Right renal pelvis (tissue), 4 donors: ENCODE measurements at places on chromosomes 12 and 14.

DNA sequence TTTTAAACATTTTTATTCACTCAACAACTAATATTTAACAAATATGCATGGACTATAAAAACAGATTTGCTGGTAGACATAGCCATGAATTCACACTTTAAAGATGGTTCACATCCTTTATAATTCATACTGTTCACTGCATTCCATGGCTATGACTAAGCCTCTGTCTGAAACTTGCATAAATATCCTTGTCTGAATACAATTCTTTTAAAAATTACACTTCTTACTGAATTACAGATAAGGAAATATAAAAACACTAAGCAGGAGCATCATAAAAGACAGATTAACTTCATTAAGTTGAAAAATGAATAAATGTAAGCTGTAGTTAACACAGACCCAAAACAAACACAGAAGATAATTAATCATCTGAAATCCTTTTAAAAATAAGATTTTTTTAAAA lies 53.8 kb downstream of the GXYLT1 start:
- no peak for DNase-seq

DNA sequence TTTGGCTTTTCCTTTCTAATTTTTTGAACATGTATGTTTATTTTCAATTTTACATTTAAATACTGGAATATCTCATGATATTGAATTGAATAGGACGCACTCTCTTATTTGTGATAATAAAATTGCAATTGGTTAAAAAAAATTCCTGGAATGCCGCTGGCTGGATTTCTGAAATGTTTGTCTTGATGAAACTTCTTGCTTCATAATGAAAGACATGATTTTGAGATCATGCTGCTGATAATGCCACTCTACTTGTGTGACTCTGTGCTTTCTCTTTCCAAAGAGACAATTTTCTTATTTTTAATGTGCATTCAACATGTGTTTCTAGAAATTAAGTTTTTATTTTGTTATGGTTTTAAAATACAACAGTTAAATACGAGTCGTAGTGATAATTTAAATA lies 465.7 kb upstream of the FAR2 start:
- no peak for DNase-seq

GRCh38 chr12:75853626-75854025 lies 177.9 kb downstream of the PHLDA1 start:
- no peak for DNase-seq

- no peak for DNase-seq
Measured at GRCh38 chr12:110382683-110383082, 20.8 kb downstream of the ANAPC7 start.

DNA sequence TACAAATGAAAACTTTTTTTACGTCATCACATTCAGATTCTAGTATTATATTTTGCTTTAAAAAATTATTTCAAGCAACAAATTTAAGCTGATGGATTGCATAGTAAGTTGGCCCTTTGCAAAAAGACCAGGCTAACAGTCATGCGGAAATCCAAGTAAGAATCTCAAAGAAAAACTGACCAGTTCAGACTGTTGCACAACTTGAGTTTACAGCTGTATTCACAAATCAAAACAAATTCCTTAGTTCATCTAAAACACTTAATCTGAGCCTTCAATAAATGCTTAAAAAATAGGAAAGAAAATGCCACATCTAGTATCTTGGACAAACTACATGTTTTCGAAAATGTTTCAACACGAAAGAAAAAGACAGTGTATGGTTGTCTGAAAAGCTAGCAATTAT lies 847 bp downstream of the CCDC59 start:
- DNase-seq: no peak

DNA sequence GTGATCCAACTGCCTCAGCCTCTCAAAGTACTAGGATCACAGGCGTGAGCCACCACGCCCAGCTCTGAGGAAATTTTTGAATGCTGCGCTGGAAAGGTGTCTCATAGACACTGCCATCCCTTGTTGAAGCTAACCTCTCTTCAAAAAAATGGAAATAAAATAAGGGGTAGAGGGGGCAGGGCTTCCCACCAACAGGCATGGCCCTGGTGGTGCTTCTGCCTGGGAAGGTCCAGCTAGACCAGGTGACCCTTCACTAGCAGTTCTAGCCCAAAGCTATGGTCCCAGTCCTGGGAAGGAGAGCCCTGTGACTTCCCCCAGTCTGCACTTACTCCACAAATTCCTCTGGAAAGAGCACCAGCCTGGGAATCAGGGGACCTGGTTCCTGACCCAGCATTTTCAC lies 45.7 kb upstream of the TSPAN11 start:
- DNase-seq: no peak

GRCh38 chr12:2483713-2484112 lies 311.1 kb upstream of the FKBP4 start:
- DNase-seq: no peak

DNA sequence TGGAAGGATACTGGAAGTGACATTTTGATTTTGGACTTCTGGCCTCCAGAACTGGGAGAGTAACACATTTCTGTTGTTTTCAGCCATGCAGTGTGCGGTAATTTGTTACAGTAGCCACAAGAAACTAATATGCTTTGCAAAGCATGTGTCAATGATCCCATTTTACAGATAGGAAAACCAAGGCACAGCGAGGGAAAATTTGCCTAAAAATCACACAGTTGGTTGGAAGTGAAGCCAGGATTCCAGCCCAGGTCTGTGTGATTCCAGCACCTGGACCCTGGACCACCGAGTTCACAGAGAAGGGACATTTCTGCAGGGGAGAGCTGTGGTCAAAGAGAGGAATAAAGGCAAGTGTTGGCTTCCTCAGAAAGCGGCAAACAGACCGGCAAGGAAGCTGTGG lies 106.7 kb upstream of the MED13L start:
- DNase-seq: no peak

DNA sequence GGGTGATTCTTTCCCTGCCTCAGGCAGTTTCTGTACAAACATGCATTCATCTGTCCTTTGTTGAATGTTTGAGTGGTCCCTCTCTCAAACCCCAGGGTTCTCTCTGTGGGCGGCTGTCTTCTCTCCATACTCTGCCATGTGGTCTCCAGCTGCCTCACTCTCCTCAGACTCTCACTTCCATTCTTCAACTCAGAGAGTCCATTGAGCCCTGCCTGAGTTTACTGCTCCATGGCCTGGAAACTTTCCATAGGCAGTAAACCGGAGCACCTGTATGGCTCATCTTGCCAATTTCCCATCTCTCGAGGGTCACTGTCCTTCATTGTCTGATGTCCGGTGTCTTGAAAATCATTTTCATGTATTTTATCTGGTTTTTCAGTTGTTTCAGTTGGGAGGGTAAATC lies 11.3 kb downstream of the C14orf132 start:
- no peak for DNase-seq

GRCh38 chr12:5773550-5773949 lies 171.5 kb downstream of the ANO2 start:
- no peak for DNase-seq

DNA sequence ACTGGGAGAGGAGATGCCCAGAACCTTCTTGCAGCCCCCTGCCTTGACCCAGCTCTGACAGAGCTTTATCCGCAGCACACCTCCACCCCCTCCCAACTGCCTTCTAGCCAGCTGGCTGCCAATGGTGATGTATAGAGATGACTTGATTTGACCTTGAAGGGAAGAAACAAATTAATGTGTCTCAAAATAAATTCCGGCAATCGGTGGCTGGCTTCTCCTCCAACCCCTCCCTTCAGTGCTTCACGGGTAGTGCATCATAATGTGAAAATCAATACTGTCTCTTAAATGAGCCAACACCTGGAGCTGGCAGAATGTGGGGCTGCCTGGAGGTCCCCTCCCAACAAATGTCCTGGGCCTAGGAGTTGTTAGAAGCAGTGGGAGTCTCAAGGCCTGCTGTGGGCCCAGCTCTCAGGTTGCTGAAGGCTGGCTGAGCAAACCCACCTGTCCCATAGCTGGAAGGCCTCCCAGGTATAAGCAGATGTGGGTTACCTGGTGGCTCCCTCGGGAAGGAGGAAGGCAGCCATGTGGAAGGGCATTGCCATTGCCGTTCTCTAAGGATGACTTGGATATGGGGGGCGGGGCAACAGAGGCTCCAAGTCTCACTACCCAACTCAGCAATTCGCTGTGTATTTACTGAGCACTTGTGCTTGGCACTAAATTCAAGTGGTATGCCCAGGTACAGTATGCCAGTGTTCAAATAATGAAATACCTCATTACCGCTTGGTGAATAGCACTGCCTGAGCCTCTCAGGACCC lies 23.2 kb downstream of the HSPB8 start:
- DNase-seq: no peak

DNA sequence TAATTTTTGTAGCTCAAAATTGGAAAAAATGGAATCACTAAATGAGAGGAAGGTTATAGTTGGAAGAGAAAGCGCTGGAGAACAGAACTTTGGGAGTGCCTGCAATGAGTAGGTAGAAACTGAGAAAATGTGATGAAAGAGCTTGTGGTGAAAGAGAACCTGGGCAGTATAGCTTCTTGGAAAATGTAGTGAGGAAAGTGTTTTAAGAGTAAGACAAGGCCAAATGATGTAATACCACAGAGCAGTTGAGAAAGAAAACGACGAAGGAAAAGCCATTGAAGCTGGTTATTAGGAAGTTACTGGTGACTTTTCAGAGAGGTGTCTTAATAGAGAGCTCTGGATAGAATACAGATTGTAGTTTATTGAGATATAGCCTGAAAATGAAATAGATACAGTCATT lies 255.3 kb downstream of the AEBP2 start:
- DNase-seq: no peak

DNA sequence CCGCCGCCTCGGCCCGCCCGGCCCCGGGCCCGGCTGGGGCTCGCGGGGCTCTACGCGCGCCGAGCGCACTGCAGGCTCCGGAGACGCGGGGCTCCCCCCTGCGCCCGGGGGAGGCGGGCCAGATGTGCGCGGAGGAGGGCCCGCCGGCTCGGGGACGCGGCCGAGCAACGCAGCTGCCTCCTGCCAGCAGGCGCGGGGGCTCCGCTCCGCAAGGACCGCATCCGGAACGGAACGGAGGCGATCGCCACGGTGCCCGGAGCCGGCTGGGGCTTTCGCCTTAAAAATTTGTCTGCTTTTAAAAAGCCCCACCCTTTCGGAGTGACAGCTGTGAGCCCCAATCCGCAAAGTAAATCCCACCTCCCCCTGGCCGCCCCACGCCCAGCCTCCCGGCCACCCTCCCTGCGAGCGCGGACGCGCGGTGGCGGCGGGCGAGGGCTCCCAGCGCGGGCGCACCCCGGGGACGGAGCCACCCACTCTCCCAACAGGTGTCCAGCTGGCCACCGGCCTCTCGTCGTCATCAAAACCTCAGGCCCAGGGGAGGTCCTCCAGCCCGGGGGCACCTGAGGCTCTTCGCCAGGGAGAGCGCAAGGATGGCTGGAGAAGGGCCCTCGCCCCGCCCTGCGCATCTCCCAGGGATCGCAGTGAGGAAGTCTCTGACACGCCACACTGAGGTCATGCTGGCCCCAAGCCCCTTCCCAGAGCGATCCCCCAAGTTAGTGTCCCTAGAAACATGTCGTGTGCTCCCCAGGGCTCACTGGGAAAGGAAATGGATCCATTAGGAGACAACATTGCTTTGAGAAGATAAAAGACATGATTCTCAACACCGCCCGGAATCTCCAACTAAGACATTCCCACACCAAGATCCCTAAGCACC lies at the start of gene TMEM132D:
TMEM132D (minus strand) TSS at position 70 of the 874 bp plus-strand sequence.
- DNase-seq: no peak

DNA sequence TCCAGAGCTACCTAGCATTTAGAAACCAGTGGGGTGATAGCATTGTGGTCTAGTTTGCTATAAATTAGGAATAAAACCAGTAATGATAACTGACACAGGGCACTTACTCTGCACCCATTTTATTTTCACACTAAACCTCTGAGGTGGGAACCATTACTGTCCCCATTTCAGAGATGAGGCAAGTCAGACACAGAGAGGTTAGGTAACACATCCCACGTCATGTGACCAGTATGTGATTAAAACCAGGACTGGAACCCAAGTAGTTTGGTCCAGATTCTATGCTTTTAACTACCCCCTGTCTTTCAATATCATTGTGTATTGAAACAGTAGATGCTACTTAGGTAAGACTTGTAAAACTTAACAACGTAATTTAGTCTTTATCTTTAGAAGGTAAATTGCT lies 110.2 kb downstream of the PLXNC1 start:
- no peak for DNase-seq

GRCh38 chr12:10361084-10361483 lies 28.8 kb downstream of the KLRK1 start:
- no peak for DNase-seq

DNA sequence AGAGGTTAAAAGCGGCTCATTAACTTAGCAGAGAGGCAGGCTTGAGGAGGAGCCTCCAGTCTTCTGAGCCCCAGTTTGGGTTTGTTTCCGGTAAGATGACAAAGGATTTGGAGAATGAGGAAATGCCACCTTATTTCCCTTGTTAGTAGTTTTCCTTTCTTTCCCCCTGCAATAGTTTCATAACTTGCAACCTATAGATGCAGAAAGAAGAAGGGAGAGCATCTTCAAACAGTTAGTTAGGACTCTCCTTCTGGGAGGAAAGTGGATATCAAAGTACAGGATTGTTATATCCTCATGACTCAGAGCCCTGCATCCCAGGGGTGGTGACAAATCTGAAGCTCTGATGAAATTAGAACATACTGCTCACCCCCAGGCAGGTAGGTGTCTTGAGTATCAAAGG lies 180.7 kb upstream of the SLC38A2 start:
- DNase-seq: no peak

DNA sequence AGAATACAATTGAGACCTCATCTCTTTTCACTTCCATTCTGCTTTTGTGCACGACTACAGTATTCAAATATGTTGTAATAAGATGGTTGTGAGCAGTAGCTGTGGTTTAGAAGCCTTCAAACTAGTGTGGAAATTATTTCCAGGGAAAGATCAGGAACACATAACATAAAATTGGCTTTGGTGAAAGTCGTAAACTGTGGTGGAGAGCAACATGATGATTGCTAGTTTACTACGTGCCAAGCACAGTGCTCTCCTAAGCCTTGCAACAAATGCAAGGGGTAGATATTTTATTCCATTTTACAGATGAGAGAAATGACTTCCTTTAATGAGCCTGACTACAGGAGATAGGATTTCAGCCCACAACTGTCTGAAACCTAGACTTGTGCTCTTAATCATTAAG lies 172.4 kb upstream of the LMNTD1 start:
- no peak for DNase-seq

- DNase-seq: no peak
Measured at GRCh38 chr12:111991946-111992345, 21.0 kb downstream of the TMEM116 start.

DNA sequence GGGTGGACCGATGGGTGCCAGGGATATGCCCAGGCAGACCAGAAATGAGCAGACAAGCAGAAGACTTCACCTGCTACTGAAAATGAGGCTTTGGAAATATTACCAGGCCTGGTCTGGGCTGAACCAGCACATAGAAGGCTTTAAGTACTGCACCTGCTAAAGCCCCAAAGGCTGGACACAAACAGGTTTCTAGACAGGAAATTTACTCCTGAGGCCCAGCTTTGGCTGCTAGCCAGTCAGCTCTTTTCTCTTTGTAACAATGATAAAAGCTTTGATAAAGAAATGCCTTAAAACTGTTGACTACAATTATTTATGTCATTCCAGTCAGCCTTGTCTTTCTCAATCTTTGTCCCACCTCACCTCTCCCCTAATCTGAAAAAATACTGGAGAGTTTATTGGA lies 228.9 kb upstream of the EGLN3 start:
- DNase-seq: no peak

GRCh38 chr12:71731439-71732356 lies 23.0 kb upstream of the RAB21 start:
- no peak for DNase-seq
